H1 (cell line): ENCODE measurements at places on chromosomes 5 and 9.

DNA sequence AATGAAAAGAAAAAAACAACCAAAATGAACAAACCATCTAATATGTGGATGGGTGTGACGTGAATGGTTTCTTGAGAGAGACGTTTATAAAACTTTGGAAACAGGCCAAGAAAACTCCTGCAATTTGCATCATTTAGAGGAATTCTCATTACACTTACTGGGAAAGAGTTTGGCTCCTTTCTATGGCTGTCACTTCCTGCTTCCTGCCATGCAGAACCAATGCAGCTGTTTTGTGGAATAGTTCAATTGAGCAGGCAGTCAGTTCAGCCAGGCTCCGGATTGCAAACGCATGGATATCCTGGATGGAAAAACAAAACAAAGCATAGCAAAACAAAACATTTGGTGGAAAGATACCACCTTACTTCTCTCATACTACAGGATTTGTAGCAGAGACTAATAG is 36.6 kb downstream of the FAM114A2 start:
- DNase-seq: no peak

- DNase-seq: no peak
Measured at GRCh38 chr9:116282597-116282996, 129.0 kb downstream of the PAPPA start.

DNA sequence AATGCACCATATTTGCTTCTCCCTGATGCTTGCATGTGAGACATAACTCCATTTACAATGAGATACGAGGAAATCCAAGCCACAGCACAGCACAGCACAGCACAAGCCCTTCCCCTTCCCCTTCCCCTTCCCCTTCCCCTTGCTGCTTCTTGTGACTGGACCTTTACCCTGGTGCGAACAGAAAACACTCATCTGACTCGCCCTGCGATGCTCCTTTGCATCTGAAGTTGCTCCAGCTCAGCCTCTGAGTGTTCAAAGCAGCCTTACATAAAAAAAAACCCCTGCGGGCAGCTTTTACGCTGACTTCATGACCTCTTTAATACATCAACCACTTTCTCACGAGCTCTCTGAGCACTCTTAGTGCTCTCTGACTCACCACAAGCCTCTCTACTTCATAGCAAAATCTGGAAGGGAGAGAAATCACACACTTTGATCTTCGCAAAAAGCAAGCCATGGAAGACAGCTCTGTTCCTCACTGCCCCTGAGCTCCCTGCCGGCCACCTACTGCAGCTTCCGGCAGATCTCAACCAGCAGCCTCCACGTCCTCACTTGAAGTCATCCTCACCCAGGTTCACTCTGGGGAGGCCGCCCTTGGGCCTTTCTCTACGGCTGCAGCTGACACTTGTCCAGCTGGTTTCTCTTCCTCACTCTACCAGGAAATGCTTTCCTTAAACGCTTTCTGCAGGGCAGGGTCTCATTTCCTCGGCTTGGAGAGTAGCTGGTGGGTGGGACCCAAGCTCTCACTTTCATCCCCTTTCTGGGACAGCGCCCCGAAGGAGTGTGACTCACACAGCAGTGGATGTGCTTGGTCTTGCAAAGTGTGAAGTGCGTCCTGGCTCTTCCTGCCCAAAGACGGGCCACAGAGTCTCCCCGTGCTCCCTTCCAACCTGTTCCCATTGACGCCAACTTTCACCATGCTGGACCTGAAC is 5.3 kb downstream of the SLC34A1 start:
- DNase-seq: no peak

- no peak for DNase-seq
Measured at GRCh38 chr9:88259001-88259400, 120.7 kb upstream of the SPATA31C2 start.

GRCh38 chr5:75547812-75548211 is 36.1 kb downstream of the POLK start:
- DNase-seq: no peak
